H7 (cell line): ENCODE measurements at places on chromosomes 12 and 14.

- DNase-seq = no peak
Observed at GRCh38 chr14:57748279-57748678, 117.6 kb downstream of the SLC35F4 start.

DNA sequence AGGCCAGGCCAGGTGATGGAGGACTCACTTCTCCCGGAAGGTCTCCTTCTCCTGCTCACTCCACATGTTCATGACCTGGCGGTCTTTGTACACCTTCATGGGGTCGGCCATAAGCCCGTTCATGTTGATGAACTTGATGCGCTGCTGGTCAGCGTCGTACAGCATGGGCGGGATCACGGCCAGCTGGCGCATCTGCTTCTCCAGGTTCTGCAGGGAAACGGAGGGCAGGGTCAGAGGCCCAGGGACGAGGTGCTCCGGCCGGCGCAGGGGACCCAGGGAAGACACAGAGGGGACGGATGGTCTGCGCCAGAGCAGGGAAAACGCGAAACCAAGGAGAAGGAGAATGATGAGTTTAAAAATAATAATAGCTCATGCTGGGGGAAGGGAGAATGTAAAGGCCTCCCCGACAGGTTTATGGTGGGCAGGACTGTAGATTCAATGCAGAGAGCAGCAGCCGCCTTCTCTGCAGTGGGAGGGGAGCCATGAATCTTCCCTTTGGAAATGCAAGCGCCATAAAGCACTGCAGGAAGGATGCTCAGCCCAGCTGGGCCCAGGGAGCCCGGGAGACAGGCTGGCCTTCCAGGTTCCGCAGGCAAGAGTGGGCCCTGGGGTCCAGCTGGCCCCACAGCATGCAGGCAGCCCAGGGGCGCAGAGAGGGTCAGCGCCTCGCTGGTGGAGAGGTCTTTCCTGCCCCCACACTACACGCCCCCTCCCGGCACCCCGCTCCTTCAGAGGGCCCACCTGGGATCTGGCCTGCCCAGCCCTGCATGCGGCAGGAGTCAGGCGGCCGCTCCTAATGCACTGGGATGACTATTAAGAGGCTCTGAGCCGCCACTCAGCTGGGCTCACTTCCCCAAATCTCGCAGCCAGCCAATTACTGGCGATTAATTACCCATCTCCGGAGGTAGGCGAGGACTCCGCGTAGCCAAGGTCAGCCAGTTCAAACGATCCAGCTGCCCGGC, 132.0 kb downstream of the RFLNA start:
- peak; percentile 71 for DNase-seq

DNA sequence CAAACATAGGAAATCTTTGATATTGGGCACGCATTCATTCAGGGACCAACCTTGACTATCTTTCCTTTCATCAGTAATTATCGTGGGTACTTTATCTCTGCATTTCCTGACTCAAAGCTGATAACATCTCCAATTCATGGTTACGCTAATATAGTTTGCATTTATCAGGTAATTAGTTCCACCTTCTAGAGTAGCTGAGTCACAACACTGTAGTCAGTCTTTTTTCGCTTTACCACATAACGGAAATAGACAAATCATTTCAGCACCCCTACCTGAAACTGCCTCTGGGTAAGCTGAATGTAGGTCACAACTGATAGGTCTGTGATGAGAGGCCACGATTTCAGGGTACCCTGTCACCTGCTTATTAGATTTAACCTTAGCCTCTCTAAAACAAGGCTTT, 36.7 kb upstream of the IL22 start:
- no peak for DNase-seq

DNA sequence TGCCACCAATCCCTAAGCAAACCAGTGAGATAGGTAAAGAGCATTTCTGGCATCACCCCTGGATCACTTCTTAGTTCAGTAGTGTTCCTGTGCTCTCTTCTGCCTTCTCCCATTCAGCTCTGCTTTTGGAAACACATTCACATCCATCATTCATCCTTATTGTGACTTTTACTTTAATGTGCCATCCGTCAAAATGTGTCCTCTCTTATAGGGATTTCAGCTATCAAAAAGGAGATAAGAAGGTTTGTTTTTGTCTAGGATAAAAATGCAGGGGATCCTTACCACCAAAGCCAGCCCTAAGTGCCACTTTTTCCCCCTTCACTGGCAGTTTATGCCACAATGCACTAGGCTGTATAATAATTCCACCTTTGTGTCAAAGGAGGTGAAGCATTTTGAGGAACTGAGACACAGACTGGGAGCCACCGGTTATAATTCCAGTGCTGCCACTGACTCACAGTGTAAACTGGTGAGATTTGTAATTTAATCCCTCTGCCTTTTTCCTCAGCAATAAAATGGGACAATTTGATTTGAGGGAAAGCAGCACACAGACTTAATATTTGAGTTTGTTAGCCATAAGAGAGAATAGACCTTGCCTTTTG, 158.6 kb downstream of the PAX9 start:
- DNase-seq = no peak

GRCh38 chr12:107929436-107929835, 154.9 kb downstream of the ASCL4 start:
- peak; percentile 63 for DNase-seq

GRCh38 chr12:47848853-47849252, 29.1 kb upstream of the HDAC7 start:
- no peak for DNase-seq

DNA sequence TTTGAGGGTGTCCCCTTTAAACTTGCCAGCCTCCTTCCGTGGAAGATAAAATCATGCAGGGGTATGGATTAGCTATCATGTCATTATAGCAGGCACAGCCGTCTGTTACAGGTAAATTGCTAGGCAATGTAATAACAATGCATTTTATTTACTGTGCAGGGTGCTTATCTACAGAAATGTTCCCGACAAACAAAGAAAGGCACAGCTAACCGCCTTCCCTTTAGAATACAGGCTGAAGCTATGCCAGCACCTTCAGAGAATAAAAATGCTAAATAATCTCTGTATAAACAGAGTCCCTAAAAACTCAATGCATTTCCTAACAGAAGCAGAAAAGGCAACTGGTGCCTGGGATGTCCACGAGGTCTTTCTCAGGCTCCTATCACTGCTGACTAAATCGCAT, 239.2 kb downstream of the SPTSSA start:
- DNase-seq = no peak

DNA sequence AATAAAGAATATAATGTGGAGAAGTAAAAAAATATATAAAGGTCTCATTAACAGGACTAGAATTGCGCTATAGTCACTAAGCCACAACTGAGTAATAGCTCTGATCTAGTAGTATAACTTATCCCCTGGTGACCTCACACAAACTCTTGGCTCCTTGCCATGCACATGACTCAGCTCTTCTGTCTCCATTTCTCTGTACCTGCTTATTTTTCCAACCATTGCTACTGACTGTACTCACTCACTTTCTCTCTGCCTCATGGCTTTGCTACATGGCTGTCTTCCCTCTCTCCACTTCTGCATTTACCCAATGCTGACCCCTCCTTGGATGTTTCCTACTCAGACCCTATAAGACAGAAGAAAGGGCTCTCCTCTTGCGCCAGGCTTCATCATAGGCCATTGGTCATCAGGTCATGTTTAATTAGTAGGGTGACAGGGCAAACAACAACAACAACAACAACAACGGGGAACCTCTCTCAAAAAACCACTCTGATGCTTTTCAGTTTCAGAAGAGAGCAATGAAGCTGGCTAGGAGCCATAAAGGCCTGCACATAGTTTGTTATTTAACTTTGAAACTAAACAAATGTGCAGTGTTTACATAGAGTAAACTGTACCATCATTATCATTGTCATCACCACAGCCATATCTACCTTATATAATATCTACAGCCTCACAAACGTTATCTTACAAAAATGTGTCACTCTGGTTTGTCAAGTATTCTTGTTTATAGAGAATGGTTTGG, 25.6 kb upstream of the KRAS start:
- no peak for DNase-seq

DNA sequence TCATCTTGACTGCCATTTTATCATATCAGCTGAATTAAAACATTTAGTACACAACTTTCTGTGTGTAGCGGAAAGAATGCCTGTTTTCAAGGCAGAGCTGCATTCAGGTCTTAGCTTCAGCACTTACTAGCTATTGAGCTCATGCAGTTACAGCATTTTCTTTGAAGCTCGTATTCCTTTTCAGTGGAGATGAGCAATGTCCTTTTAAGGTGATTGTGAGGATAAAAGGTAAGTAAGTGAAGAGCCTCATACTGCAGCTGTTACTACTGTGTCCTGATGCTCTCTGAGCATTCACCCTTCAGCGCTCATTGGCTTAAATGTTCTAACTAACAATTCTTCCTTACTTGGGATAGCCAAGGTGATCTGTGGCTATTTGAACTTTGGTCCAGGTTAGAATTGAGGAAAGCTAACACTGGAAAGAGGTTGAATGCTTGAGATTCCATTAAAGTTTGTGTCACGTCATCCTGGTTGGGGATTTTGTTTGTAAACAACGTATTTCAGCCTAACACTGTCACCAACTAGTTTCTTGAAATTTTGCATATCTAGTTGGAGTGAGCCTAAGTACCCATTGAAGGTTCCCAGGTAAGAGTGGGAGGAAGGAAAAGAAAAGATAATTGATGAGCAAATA, 71.4 kb downstream of the PAPOLA start:
- DNase-seq = no peak

- no peak for DNase-seq
Observed at GRCh38 chr12:112172556-112173324, 47.4 kb downstream of the TRAFD1 start.

- DNase-seq = no peak
Observed at GRCh38 chr12:124278389-124279101, 16.3 kb upstream of the RFLNA start.

GRCh38 chr12:32477714-32478113, 78.4 kb downstream of the FGD4 start:
- no peak for DNase-seq

- DNase-seq = no peak
Observed at GRCh38 chr14:54853339-54853738, 49.3 kb downstream of the GCH1 start.

DNA sequence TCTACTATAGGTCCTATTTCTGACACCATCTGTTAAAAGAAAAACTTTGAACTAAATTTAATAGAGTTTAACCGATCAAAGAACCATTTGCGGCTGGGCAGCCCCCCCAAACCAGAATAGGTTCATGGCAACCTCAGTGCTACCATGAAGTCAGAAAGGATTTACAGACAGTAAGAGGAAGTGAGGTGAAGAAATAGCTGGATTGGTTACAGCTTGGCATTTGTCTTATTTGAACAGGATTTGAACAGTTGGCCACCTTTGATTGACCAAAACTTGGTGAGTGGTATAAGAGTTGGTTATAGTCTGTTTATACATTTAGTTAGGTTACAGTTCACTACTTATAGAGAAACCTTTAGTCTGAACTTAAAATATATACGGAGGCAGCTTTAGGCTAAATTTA, 88.9 kb downstream of the TXNDC16 start:
- no peak for DNase-seq

GRCh38 chr12:103955811-103956508, 9.7 kb upstream of the TDG start:
- DNase-seq = peak; percentile 13

DNA sequence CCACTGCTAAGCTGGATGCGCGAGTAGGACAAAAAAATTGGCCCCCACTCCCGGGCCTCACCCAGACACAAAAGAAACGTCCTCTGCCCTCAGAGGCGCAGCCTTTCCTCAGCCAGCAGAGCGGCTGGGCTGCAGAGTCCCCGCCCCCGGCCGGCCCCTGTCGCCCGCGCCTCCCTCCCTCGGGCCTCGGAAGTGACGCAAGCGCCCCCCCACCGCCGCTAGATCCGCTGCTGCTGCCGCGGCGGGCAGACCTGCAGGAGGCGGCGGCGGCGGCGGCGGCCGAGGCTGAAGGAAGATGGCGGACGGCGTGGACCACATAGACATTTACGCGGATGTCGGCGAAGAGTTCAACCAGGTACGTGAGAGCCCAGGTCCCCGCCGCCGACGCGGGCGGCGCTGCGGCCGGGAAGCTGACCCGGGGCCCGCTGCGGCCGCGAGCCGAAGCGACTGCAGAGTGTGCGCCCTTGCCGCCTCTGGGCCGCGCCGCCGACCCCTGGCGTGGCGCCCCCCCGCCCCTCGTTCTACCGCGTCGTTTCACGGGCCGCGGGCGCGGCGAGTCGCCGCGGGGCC, at the start of gene CPSF6:
Gene CPSF6 (plus strand): TSS at position 218 of the 570 bp plus-strand sequence. CDS start 78 bp downstream, at position 296.
- DNase-seq = peak; percentile 93

DNA sequence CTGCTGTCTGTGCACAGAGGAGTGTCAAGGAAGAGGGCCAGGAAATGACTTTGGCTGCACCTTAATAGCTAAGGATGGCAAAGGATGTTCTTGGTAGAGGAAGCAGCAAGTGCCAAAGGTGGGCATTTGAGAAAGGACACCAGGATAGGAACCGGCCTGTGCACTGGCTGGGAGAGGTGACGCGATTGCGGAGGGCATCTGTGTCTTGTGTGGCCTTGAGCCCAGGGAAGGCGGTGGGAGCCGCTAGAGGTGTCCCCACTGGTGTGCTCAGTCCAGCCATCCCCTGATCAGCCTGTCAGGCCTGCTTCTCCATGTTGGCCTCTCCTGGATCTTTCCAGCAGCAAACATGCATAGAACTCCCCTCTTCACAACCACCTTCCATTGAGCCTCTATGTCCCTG, 30.2 kb downstream of the PAPLN start:
- DNase-seq = no peak
